ENCODE measurements at places on chromosomes 3 and 15.

GRCh38 chr15:88992216-88992615 is 79.0 kb upstream of the MFGE8 start:
- DNase-seq, result no peak

GRCh38 chr3:74648107-74648506 is 33.6 kb upstream of the CNTN3 start:
- no peak for DNase-seq

- no peak for DNase-seq
These were observed 185.2 kb upstream of the ARL6 start for GRCh38 chr3:97579365-97579764.

DNA sequence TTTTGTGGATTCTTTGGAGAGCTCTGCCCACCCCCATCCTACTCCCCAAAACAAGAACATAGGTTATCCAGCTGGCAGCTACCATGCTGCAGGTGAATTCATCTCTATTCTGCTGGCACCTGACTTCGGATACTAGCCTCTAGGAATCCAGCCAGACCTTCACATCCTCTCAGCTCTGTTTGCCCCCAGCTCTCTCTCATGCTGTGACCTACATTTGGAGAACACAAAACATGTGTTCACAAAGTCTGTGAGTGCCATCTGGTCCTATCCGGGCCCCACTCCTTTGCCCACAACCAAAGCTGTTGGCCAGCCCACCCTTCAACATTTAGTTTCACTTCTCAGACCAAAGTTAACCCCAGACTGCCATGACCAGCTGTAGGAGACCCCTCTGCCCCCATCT is 89.4 kb upstream of the C3orf80 start:
- DNase-seq, result no peak

- no peak for DNase-seq
These were observed 82.5 kb downstream of the SLMAP start for GRCh38 chr3:57838627-57839026.

DNA sequence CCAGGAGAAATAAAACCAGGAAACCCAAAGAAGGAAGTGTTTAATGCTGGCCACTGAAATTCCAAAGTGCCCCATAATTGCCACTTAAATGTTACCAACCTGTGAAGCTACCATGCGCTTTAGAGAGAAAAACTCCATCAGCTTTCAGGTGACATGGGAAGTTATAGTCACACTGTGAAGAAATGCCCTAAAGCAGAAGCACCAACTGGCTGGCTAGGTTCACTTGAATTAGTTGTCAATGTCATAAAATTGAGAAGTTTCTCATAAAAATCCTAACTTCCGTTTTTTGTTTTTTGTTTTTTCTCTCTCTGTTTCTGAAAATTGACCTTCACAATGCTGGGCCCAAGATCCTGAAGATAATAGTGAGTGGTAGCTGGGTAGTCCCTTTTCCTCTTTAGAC is 167.9 kb upstream of the CTNNB1 start:
- no peak for DNase-seq

DNA sequence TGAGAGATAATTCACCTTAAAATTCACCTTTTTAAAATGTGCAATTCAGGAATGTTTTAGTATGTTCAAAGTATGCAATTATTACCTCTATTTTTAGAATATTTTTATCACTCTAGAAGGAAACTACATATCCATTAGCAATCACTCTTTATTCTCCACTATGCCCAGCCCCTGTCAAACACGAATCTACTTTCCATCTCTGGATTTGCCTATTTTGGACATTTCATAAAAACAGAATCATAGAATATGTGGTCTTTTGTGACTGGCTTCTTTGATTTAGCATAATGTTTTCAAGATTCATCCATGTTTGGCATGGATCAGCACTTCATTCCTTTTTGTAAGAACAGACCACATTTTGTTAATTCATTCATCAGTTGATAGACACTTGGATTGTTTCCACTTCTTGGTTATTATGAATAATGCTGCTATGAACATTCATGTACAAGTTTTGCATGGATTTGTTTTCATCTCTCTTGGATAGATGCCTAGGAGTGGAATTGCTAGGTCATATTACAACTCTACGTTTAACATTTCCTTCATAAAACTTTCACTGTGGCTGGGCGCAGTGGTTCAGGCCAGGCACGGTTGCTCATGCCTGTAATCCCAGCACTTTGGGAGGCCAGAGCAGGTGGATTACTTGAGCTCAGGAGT is 12.7 kb downstream of the HMCES start:
- no peak for DNase-seq

DNA sequence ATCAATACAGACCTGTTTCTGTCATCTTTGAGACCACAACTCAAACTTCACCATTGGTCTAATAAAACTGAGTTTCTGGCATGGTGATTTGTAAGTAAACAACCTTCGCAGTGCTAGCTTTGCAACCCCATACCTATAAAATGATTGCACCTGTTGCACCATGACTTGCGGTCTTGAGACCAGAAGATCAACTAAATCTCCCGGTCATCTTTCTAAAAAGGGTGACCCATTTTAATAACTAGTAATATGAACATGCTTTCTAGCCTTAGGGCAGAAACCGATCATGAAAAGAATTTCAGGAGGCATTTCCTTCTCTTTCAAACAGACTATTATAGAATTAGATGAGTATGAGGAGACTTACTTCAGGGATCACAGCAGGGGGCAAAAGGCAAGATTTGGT is 151.9 kb upstream of the ZNF385D start:
- no peak for DNase-seq

DNA sequence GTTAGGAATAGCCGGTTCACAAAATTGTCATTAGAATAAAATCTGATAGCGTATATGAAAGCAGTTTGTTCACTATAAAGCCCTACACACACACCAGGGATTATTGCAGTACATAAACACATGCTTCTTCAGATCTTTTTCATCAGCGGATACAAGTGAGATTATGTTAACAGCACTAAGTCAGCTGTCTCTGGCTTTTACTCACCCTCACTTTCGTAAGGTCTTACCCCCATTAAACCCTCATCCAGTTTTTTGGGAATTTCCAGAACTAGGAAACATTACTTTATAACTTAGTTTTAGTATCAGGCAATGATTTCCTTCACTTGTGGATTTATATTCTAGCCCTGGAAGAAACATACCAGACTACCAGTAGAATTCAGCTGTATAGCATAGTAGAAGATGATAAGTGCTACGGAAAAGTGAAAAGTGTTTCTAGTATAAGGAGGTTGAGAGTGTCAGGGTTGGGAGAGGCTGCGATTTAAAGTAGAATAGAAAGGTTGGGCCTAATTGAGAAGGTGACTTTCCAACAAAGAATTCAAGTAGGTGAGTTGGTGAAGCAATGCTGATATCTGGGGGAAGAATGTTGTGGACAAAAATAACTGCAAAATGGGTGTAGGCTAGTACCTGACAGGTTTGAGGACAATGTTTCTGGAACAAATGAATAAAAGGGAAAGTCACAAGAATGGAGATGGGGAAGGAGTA is 22.7 kb downstream of the TMEM207 start:
- no peak for DNase-seq

DNA sequence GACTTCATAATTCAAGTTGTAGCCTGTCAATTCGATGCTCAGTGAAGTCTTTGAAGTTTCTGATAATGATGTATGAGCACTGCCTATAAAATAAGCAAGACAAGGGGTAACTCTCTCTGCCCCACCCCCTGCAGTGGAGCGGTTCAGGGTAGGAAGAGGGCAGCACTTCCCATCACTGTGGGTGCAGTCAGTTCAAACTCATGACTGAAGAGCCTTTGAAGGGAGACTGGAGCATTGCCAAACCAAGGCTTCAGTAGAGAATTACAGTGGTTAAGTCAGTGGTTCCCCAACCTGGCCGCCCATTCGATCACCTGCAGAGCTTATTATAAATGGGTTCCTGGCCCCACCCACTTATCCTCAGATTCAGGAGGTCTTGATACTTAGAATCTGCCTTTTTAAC is 190.6 kb downstream of the SHQ1 start:
- peak; percentile 43 for DNase-seq

DNA sequence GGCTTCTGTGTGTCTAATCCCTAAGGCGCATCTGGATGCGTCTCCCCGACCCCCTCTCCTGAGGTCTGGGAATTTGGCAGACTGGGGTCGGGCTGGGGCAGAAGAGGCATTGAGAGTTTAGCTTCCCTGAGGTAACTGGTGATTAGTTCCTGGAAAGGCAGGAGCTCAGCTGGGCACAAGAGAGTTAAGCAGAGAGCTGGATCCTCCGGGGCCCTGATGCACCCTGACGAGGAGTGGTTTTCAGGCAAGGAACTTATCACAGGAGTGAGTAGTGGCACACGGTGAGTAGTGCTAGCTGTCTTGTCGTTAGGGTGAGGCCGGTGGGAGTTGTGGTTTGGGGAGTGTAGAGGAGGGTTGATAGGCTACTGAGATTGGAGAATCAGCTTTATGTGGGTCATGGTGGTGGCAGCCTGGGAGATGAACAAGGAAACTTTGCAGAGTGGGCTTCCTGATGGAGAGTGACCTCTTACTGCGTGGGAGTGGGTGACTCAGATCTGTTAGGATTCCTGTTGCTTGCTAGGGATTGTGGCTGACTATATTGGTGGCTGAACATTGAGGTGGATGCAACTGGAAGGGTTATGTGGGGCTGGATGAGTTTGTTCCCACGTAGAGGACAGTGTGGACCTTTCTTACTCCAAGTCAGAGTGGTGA is 897 bp downstream of the RAD54L2 start:
- DNase-seq, result peak; percentile 62

DNA sequence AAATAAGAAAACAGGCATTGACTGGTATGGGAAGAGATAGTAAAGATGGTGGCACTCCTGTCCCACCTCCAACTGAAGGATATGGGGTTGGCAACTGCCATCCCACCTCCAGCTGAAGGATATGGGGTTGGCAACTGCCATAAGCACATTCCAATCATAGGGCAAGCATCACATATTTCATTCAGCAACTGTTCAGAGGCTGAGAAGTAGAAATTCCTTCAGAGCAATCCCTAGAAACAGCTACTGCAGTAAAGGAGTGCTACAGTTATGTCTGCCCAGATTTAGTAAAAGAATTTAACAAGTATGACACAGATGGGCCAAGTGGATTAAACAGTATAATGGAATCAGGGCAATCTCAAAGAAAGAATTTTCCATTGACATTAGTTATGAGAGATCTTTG is 156.8 kb downstream of the IMPG2 start:
- no peak for DNase-seq

DNA sequence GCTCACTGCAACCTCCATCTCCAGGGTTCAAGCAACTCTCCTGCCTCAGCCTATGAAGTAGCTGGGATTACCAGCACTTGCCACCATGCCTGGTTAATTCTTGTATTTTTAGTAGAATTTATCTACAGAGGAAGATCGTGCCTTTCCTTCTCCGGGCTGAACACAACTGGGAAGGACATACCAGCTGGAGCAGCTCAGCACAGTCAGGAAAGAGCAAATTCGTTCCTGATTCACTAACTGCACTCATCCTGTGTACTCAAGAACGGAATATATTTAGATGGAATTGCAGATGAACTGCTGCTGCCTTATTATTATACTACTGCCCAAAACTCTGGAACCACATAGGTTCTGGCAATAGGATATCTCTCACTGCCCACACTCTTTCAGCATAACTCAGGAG is 27.1 kb upstream of the P4HTM start:
- no peak for DNase-seq

DNA sequence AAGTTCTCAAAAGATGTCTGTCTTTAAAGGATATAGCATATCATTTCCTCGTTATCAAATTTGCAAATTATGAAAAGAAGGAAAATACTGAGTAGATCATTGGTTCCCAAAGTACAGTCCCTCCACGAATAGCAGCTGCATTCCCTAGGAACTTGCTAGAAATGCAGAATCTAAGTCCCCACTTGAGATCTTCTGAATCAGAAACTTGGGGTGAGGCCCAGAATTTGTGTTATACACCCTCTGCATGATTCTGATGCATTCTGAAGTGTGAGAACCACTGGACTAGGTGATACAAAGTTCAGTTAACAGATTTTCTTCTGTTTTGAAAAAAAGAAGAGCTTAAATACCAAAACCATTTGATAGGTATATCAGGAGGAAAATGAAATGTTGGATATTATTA is 77.1 kb downstream of the SLC25A26 start:
- no peak for DNase-seq

GRCh38 chr15:77541421-77542181 is 91.1 kb downstream of the LINGO1 start:
- DNase-seq, result no peak

- DNase-seq, result no peak
These were observed 37.3 kb downstream of the DZIP1L start for GRCh38 chr3:138078096-138078495.

- no peak for DNase-seq
These were observed 42.6 kb upstream of the SLC4A7 start for GRCh38 chr3:27526614-27527315.

DNA sequence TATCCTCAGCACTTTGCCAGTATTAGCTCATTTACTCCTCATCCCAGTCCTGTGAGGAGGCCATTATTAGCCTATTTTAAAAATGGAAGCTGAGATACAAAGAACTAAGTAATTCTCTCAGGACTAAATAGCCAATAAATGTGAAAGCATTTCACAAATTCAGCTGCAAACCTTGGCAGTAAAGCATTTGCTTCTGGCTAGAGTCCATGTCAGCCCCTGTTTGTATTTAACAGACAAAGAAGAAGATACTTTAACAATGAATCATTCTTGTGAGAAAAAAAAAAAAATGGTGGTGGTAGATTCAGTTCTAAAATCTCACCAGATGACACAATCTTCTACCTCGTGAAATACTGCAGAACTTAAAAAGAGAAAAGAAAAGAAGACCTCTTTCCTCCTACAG is 85.0 kb upstream of the CNTN6 start:
- no peak for DNase-seq

GRCh38 chr3:149586871-149587270 is 71.0 kb downstream of the WWTR1 start:
- DNase-seq, result no peak

DNA sequence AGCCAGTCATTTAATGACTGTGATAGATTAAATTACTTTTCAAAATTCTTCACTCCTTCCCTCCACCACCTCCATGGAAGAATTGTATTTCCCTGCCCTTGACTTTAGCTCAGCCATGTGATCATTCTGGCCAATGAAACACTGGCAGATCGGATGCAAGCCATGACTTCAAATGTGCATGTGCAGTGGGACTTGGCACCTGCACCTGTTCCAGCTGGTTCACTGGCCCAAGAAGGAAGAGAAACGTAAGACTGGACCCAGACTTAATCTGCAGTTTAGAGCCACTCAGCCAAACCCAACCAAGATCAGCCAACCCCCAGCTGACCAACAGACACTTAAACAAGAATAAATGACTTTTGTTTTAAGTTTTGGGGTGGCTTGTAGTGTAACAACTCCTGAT is 11.8 kb downstream of the DPH3 start:
- DNase-seq, result no peak

DNA sequence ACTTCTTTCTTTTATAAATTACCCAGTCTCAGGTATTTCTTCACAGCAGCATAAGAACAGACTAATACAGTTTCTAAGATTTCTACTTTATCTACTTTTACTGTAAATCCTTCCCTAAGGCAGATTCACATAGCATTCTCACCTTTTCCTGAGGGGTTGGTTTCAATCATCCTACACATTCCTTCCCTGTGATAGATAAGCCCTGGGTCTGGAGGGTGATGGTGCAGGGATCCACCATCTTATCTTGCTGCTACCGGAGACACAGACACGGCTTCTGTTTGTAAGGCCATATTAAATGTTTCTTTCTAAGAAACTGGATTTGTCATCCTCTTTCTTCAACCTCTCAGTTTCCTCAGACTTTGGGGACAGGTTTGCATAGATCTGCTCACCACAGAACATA is 6.1 kb downstream of the IQCF5 start:
- no peak for DNase-seq
